ENCODE measurements at places on chromosomes 6 and 20.

- DNase-seq: no peak
- H3K36me3 ChIP-seq: no peaks in the 10 kb centered on the region
- H3K27me3 ChIP-seq: no peaks in the 10 kb centered on the region
- no peak overlapping the region for H3K27ac ChIP-seq
Observed at GRCh38 chr6:169904051-169904922, 152.9 kb downstream of the ERMARD start.

GRCh38 chr6:44462797-44463727, 75.6 kb downstream of the CDC5L start:
- DNase-seq: no peak
- H3K27ac ChIP-seq: no peak overlapping the region
- H3K36me3 ChIP-seq: no peaks in the 10 kb centered on the region
- peaks cover 4% of the 10 kb centered on the region for H3K27me3 ChIP-seq
- H3K4me1 ChIP-seq: no peaks in the 10 kb centered on the region

DNA sequence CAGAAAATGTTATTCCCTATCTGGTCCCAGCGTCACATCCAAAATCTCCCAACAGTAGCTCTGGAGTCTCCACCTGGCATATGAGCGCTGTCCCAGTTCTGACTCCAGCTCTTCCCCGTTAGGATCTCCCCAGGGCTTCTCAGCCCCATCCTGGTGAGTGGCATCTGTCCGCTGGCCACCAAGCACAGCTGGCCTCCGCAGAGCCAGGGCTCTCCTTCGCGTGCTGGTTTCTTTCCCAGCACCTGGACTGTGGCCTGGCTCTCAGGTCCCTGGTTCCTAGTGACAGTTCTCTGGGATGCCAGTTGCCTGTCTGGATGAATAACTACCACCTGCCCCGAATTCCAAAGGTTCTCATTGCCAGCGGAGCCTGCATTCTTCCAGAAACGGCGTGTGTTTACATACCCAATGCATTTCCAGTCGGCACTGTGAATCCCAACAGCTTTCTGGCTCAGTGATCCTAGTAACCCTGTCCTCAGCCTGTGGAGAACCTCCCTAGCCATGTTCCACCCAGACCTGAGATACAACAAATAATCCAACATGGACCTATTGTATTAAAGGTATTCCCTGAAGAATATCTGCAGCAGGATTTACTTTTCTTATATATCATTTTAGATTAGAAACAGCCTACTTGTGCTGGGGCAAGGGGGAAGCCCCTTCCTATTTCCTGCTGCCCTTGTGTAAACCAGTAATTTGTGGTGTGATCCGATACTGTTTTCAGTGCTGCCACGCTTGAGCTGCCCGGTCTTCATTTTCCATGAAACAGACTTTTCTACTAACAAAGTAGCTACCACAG, 69.9 kb upstream of the PDE10A start:
- no peak overlapping the region for H3K4me3 ChIP-seq
- no peaks in the 10 kb centered on the region for H3K36me3 ChIP-seq
- H3K4me1 ChIP-seq: no peaks in the 10 kb centered on the region
- H3K27me3 ChIP-seq: peaks cover 2% of the 10 kb centered on the region
- DNase-seq: no peak

DNA sequence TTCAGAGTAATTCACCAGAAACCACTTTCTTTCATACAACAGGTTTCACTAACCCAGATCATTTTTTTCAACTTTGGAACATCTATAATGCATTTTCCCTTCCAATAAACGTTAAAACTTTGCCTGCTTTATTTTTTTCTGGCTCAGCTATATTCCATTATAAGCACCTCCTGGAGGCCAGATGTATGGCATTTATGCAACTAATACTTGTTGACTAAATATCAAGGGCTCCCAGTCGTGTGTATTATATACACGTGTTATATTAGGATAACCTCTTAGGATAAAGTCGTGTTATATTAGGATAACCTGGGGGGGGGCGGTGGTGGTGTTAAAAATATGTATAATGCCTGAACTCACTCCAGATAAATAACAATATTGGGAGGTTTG, 6.7 kb downstream of the OPN5 start:
- peaks cover 1% of the 10 kb centered on the region for H3K4me1 ChIP-seq
- DNase-seq: no peak
- no peaks in the 10 kb centered on the region for H3K36me3 ChIP-seq
- H3K27me3 ChIP-seq: peaks cover 13% of the 10 kb centered on the region
- no peak overlapping the region for H3K27ac ChIP-seq
- H3K4me3 ChIP-seq: no peak overlapping the region

- H3K4me3 ChIP-seq: no peak overlapping the region
- H3K27me3 ChIP-seq: no peaks in the 10 kb centered on the region
- no peak for DNase-seq
- peaks cover 43% of the 10 kb centered on the region for H3K4me1 ChIP-seq
Observed at GRCh38 chr6:42933205-42933604, 3.9 kb downstream of the CNPY3 start.

DNA sequence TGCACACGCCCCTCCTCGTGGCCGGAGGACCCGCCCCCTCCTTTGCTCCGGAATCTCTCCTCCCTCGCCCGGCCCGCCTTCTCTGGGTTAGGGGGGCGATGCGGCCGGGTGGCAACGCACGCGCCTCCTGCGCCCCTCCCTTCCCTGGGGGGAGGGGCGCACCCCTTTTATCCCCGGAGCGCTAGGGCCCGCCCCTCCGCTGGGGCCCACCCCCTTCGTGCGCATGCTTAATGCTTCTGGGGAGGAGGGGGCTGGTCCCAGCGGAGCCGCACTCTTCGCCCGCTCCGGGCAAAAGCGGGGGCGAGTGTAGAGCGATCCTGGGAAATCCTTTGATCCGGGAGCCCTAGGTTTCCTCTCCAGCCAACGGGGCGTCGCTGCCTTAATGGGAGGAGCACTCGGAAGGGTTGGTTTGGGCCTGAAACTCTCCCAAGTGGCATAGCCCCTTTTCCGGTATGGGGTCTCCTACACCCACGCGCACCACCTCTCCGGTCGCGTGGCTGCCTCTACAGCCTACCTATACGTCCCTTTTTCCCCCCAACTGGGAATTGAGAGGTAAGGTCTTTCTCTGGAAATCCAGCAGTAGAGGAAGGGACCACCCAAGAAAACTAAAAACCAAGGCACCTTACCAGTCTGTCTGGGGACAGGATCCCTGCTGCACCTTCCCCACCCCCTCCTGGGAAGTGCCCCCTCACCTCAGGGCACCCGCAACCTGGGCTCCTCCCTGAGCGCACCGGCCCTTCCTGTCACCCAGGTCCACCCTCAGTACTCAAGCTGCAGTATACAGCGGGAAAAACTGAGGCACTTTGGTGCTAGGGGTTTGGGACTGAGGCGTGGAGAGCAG, 2.1 kb downstream of the SOX12 start:
- peak overlapping the region; percentile 76 for H3K4me3 ChIP-seq
- peaks cover 18% of the 10 kb centered on the region for H3K4me1 ChIP-seq
- no peaks in the 10 kb centered on the region for H3K27me3 ChIP-seq

DNA sequence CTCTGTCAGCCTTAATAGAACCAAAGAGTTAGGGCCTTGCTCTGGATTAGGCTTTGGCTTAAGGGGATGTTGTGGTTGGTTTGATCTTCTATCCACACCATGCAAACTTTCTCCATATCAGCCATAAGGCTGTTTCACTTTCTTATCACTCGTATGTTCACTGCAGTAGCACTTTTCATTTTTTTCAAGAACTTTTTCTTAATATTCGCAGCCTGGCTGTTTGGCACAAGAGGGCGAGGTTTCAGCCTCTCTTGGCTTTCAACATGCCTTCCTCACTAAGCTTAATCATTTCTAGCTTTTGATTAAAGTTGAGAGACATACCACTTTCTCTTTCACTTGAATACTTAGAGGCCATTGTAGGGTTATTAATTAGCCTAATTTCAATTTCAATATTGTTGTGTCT, 193.1 kb downstream of the NRN1 start:
- DNase-seq: peak; percentile 38
- H3K27ac ChIP-seq: peak overlapping the region; percentile 19
- peaks cover 24% of the 10 kb centered on the region for H3K4me1 ChIP-seq
- no peak overlapping the region for H3K4me3 ChIP-seq

DNA sequence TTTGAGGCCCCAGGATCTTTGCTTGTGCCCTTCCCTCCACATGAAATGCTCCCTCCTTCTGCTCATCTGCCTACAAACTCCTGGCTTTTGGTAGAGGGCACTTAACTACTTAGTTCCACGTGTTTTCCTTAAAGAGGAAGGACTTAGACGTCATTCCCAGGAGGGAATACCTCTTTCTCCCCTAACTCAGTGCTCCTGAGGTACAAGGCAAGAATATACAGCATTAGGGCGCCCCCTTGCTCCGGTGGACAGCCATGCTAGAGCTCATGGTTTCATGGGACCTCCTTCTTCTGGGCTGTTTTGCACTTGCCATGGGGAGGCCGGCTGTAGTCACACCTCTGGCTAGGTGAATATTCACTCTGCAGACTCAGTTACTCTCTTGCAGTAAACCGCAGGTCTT, 93.8 kb upstream of the LY86 start:
- H3K27ac ChIP-seq: no peak overlapping the region
- no peaks in the 10 kb centered on the region for H3K36me3 ChIP-seq
- H3K4me3 ChIP-seq: no peak overlapping the region
- H3K27me3 ChIP-seq: peaks cover 11% of the 10 kb centered on the region

DNA sequence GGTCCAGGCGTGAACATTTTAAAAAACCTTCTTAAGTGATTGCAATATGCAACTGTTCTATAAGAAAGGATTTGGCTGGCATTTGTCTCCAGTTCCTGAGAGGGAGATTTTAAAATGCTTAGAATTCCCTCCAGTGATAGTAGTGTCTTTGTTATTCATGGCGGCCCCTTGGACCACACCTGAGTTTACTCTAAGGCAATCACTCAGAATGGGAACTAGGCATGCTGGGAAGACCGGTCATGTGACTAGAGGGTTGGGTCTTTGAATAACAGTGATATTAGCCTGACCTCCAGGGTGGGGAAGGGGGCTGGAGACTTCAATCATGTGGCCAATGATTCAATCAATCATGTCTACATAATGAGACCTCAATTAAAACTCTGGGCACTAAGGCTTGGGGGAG, 50.7 kb upstream of the UTRN start:
- H3K4me1 ChIP-seq: no peaks in the 10 kb centered on the region
- no peak for DNase-seq
- no peaks in the 10 kb centered on the region for H3K36me3 ChIP-seq
- no peak overlapping the region for H3K27ac ChIP-seq
- no peaks in the 10 kb centered on the region for H3K27me3 ChIP-seq

GRCh38 chr20:59159493-59160376, 3.9 kb upstream of the ZNF831 start:
- peaks cover 5% of the 10 kb centered on the region for H3K36me3 ChIP-seq
- peaks cover 87% of the 10 kb centered on the region for H3K4me1 ChIP-seq
- H3K27ac ChIP-seq: peak overlapping the region; percentile 96
- no peaks in the 10 kb centered on the region for H3K27me3 ChIP-seq

- H3K4me1 ChIP-seq: no peaks in the 10 kb centered on the region
- H3K36me3 ChIP-seq: no peaks in the 10 kb centered on the region
- DNase-seq: no peak
- H3K27me3 ChIP-seq: no peaks in the 10 kb centered on the region
- H3K4me3 ChIP-seq: no peak overlapping the region
Observed at GRCh38 chr20:6705926-6706548, 61.4 kb upstream of the BMP2 start.
